ENCODE measurements at places on chromosomes 12 and 14.

- DNase-seq: no peak
Measured at GRCh38 chr12:130965668-130966067, 12.0 kb downstream of the ADGRD1 start.

DNA sequence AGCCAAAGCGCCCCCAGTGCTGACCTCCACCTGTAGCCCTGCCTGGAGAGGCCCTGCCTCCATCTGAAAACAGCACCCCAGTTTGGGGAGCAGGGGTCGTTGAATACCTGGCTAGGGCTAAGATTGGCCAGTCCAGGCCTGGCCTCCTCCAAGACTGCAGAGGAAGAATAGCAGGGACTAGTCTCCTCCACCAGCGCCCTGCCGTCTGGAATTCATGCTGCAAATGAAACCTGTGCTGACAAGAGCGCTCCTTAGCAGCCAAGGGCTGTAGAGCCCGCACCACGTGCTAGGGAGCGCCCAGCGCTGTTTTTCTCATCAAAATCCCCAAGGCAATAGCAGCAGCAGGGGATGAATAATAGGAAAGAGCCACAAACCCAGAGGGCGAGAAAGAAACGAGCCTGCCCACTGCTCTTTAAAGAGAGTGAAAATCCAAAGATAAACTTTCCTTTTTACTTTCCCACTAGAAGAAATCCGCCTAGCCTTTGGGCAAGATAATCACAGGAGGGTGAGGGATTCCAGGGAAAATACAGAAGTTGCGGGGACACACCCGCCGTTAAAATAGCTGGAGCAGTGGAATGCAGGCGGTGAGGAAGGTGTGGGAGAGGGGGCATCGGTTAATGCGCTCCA is 3.3 kb downstream of the COL2A1 start:
- DNase-seq: peak; percentile 60

- no peak for DNase-seq
Measured at GRCh38 chr14:75134644-75135043, 7.8 kb upstream of the NEK9 start.

- no peak for DNase-seq
Measured at GRCh38 chr14:92800525-92800924, 6.4 kb downstream of the GOLGA5 start.

GRCh38 chr12:11014234-11014633 is 8.2 kb downstream of the TAS2R19 start:
- no peak for DNase-seq

DNA sequence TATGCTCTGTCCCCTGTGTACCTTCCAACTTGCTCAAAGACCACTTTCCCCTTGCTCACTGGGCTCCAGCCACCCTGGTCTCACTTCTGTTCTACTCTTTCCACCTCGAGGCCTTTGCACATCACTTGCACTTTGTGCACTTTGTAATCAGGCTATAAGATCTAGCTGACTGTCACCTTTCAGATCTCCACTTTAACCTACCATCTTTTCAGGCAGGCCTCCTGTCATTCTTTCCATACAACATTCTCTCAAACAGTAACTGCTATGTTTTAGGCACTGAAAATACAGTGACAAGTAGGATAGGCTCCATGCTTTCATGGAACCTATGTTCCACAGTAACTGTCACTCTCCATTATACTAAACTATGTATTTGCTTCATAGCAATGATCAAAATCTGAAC is 14.0 kb downstream of the CPM start:
- no peak for DNase-seq

GRCh38 chr14:59677771-59678231 is 101.2 kb upstream of the CCDC175 start:
- DNase-seq: no peak

DNA sequence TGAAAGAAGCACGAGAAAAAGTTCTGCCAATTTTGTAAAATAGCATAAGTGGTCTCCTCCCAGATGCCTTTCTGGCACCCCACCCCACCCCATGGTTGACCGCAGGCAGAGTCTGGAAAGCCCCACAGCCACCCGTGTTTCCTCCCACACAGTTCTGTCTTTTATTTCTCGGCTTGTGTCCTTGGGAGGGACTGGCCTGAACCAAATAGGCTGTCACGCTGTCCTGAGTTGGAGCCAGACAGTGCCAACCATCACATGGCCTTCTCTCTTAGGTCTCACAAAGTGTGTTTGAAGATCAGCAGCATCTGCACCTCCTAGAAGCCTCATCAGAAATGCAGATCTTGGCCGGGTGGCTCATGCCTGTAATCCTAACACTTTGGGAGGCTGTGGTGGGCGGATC is 10.2 kb upstream of the LTA4H start:
- no peak for DNase-seq

DNA sequence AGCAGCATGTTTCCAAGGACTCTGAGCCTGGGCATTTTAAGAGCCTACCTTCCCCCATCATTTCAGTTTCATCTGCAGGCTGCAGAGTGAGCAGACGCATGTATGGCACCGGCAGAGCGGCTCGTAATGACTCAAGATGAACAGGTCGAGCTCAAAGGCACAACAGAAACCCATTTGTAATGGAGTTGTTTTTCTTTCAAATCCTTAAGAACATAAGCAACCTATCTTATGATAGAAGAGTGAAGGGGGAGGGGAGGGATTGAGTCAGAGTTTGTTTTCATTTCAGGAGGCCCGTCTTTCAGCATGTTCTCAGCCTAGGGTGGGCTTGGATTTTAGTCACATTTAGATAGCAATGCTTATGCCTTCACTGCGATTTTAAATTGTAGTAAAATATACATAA is 54.9 kb upstream of the CISTR start:
- peak; percentile 20 for DNase-seq

GRCh38 chr12:12095021-12095420 is 24.3 kb downstream of the BCL2L14 start:
- DNase-seq: no peak

DNA sequence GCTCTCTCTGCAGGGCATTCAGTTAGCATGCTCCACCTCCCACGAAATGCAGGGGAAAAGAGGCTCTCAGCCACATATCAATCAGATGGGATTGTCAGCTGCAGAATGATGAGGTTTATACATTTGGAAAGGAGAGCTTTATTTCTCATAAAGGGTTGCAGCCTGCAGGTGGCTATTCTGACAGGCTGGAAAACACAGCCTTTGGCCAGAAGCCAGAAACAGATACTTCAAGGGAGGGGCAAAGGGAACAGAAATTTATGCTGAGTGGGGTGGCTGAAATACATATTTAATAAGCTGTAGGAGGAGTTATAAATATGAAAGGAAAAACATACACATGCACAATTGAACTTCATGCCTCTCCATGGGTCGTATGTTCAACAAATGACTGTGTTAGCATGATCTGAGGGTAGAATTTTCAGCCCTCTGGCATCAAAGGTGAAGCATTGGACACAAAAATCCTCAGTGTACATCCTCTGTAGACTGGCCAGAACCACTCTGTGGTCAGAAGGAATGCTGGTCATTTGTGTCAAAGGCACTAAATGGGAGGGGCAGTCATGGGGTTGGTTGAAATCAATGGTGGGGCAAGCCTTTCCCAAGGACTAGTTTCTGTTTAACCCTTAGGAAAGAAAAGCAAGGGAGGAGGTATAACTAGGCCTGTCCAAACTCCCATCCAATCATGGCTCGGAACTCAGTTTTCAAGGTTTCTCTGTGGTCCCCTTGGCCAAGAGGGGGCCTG is 62.4 kb downstream of the TMX1 start:
- no peak for DNase-seq

DNA sequence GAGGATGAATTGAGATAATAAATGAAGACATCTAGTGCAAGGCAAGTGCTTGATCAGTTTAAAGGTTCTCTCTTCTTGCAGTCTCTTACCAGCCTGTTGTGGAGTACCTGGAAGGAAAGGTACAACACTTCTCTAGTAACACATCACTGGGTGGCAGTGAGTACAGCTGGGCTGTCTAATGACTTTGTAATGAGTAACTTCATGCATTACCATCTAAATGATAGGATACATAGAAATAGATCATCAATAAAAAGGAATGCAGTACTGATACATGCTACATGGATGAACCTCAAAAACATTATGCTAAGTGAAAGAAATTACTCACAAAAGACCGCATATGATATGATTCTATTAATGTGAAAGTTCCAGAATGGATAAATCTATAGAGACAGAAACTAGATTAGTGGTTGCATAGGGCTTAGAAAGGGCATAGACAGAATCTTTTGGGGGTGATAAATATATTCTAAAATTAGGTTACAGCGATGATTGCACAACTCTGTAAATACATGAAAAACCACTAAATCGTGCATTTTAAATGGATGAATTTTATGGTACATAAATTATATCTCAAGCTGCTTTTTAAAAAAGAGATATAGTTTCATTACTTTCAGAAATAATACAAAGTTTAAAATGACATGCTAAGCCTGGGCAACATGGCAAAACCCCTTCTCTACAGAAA is 224.4 kb downstream of the CHST11 start:
- no peak for DNase-seq

- no peak for DNase-seq
Measured at GRCh38 chr12:108156717-108157116, 27.6 kb downstream of the WSCD2 start.

DNA sequence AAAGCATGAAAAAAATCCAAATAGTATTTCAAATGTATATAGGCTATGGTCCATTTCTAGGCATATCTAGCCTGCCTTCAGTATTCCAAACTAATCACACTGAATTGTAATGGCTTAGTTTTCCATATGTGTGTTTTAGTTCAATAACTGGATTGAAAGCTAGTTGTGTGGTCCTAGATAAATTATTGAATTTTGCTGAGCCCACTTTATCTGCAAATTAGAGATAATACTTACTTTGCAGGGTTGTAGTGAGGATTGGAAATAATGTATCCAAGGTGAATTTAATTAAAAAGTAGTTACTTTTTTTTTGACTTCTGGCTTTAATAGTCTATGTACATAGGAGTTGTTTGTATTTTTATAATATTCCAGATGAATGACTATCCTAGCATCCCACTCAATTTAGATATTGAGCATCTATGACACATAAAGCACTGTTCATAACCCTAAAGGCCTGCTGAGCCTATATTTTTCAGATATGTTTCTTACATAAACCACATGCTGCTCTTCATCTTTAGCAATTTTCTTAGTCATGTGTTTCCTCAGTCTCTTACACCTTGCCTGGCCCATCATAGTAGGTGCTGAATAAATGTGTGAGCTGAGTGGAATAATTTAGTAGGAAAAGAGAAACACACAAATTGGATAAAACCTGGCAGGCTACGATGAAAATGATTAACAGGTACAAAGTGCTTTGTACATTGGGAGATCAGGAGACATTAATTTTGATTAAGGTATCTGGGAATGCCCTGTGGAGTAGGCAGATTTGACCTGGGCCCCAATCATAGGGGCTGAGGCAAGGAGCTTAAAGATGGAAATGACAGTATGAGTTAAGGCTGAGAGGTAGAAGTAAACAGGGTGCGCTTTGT is 1.1 kb upstream of the ATP23 start:
- DNase-seq: no peak

- DNase-seq: no peak
Measured at GRCh38 chr12:53120685-53121525, 17.6 kb downstream of the SOAT2 start.

- peak; percentile 13 for DNase-seq
Measured at GRCh38 chr12:108241986-108242703, 97.0 kb downstream of the CMKLR1 start.

DNA sequence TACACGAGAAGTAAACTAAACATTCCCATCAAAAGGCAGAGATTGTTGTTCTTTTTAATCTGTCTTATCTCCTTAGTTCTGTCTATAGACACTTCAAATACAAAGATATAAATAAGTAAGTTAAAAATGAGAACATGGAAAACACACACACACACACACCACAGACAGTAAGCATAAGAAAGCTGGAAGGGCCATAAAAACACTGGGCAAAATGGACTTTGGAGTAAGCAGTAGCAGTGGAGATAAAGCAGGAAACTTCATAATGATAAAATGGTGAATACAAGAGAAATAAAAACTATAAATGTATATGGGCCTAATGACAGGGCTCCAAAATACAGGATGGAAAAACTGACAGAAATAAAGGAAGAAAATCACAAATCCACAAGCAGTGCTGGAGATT is 32.6 kb downstream of the KICS2 start:
- DNase-seq: no peak

- DNase-seq: no peak
Measured at GRCh38 chr14:73750531-73750901, 36.3 kb upstream of the PNMA1 start.

DNA sequence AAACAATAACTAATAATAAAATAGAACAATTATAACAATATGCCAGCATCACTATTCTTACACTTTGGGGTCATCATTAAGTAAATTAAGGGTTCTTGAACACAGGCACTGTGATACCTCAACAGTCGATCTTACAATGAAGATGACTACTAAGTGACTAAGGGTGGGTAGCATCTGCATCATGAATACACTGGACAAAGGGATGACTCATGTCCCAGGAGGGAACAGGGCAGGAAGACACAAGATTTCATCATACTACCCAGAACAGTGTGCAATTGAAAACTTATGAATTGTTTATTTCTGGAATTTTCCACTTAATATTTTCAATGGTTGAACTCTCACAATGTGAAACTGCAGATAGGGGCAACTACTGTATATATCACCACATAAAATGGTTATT is 19.7 kb downstream of the TSPAN19 start:
- no peak for DNase-seq

DNA sequence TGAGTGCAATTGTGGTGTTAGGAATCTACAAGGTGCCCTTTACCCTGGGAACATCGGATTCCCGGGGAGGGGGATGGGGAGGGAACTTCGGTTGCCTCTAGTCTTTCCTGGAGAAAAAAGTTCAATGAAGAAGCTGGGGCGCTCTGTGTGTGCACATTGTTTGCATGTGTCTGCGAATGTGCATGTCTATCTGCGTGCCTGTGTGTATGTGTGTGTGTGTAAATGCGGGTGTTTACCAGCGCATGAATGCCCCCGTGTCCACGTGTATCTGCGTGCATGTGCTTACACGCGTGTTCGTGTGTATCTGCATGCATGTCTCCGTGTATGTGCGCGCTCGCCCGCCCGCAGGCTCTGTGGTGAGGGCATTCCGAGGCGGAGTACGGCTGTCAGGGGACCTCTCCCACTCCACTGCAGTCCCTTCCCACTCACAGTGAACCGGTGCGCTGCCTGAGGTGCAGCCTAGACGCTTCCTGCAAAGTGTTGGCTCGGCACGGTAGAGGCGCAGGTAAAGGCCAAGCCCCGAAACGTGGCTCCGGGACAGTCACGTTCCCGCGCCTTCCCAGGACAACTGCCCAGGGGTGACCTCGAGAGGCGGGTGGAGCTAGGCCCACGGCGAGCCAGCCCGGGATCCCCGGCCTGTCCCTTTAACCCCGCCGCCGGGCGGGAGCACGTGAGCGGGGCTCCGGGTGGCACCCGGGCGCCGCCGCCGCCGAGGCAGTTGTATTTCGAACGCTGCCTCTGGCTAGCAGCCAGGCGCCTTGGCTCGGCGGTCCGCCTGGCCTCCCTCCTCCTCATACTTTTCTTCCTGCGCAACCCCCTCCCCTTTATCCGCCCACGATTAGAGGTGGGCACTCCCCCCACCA is 539 bp upstream of the HMGA2 start:
- peak; percentile 24 for DNase-seq

- DNase-seq: no peak
Measured at GRCh38 chr12:76555231-76555767, 4.3 kb downstream of the OSBPL8 start.

- no peak for DNase-seq
Measured at GRCh38 chr14:106694638-106695393, 1168.4 kb downstream of the TMEM121 start.

Data from HTR-8/SVneo (cell line).